Activated CD8-positive, alpha-beta memory T cell treated with anti-CD3 and anti-CD28 coated beads for 1 hour (primary cell): ENCODE measurements at places on chromosomes 4 and X.

- DNase-seq = no peak
These were observed 52.3 kb upstream of the KLF3 start for GRCh38 chr4:38611676-38612075.

DNA sequence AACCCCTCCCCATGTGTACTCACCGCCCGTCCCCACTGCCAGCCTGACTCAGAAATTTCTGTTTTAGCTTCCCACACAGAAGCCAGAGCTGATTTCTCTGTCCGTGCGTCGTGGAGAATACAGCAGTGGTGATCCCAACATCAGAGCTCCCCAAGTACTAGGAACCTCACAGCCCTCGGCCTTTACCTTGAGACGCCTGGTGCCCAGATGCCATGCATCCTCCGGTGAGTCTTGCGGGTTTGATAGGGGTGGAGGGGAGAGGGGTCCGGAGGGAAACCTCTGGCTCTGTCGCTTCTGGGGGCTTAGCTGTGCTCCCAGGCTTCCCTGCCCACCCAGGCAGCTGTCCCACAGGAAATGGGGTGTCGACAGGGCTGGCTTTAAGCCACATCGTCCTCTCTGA, 2.1 kb downstream of the LOC101059915 start:
- DNase-seq = no peak

- DNase-seq = no peak
These were observed 287.8 kb downstream of the RAPGEF2 start for GRCh38 chr4:159390648-159391047.

GRCh38 chrX:130186651-130187050, 14.9 kb downstream of the RAB33A start:
- no peak for DNase-seq

DNA sequence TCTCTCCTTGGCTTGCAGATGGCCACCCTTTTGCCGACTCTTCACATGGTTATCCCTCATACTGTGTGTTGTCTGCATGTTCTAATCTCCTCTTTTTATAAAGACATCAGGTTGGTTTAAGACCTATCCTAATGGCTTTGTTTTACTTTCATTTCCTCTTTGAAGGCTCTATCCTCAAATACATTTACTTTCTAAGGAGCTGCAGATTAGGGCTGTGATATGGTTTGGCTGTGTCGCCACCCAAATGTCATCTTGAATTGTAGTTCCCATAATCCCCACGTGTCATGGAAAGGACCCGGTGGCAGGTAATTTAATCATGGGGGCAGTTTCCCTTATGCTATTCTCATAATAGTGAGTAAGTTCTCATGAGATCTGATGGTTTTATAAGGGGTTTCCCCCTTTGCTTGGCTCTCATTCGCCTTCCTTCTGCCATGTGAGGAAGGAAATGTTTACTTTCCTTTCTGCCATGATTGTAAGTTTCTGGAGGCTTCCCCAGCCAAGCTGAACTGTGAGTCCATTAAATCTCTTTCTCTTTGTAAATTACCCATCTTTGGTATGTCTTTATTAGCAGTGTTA, 204.5 kb downstream of the RELL1 start:
- DNase-seq = no peak

DNA sequence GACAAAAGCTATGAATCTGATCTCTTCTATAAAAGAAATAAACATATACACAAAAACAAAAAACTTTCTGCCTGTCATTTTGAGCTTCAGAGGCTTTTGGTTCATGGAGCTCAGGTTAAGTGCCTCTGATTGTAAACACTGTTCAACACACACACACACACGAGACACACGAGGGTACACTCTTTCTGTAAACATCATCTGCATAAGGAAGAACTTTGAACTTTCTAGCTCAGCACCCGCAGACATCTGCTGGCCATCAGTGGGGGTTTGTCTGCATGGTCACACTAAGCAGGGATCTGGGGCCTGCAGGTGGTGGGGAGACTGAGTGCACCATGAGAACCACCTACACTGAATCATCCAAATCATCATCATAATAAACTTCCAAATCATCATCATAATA, 54.9 kb downstream of the STX18 start:
- no peak for DNase-seq

GRCh38 chr4:100721077-100721476, 203.3 kb upstream of the EMCN start:
- no peak for DNase-seq

DNA sequence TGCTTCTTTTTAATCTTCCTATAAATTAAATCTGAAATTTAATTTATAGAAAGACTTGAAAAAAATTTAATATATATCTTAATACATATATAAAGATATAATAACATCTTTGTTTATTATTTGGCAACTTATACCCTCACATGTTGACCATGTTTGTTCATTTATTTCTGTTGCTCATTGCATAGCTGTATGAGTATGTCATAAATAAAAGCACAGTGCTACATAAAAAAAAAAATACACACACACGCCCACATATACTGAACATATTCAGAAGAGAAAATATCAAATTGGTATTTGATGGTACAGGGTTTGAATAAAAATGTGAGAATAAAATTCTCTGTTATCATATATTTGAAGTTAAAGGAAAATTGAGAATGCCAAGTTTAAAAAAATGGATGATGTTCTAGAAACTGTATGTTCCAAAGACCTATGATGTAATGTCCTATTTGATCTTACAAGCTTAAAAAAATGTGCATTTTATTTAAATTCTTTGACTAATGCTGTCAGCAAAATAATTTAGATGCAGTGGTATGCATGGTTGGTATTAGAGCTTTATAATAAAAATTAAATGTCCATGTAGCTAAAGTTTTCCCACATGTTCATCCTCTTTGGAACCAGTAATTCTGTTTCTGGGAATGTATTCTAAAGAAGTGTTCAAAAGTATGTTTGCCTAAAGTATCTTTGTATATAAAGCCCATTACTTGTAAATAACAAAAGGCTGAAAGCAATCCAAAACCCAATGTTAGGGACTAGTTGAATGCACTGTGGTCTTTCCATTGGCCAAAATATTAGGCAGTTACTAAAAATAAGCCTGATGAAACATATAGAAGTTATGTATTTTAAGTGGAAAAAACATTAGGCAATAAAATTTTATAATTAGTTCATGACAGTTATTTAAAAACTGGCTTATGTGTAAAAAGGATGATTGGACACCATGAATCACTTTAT, 12.9 kb downstream of the TMEM184C start:
- no peak for DNase-seq

DNA sequence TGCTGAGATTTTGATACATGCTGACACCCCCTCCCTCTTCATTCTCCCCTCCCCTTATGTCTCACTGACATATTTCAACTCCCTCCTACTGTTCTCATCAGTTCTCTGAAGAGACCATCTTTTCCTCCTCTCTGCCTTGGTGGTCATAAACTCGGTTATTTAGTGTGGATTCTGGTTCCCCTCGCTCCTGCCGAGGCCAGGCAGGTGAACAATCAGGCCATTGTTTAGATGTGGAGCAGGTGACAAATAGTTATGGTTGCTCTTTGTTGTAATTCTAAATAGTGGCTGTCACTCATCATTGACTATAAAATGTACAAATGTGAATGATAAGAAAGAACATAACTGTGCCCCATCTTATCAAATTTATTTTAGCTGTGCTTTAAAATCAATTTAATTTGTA, 324.6 kb downstream of the BCOR start:
- no peak for DNase-seq

DNA sequence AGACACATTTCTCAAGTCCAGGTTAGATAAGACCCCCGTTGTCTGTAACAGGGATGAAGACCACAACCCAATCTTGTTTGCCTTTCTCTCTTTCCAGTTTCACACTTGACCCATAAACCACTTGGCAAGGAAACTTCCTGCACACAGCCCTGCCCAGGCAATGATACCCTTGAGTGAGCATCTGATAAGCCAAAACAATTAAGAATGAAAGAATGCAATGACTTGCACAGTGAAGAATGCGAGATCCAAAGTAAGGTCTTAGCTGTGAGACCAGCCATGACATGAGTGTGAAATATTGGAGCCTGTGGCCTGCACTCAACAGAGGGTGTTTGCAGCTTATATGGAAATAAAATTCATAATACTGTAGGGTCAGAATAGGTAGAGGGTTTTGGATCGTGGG, 37.9 kb upstream of the MXRA5 start:
- DNase-seq = no peak

DNA sequence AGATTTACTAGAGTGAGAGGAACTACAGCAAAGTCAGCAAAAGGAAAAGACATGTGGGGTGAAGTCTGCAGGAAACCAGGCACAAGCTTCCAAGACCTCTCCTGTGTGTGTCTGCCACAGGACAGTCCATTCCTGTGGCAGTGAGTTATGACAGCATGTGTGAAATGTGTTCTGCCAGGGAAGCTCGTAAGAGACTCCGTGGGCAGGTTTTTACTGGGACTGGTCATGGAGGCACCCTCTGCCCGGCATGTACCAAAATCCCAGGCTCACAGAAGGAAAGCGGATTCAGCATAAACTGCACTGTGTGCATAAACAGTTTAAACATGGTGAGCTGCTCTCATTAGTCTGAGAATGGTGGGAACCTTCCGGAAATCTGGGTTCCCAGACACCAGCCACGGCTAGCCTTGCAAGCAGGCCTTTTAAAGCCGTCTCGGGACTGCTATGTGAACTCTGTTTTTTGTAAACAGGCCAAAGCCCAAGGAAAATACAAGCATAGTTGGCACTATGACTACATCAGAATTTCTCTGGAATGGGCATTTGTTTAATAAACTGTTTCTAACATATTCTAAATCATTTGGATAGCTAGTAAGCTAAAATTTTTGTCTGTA, 288.5 kb downstream of the TENM3 start:
- DNase-seq = no peak
